ENCODE measurements at places on chromosomes 7 and 10.
A peak's percentile ranks its signal among the peaks of the same experiment; 100 is the strongest.

DNA sequence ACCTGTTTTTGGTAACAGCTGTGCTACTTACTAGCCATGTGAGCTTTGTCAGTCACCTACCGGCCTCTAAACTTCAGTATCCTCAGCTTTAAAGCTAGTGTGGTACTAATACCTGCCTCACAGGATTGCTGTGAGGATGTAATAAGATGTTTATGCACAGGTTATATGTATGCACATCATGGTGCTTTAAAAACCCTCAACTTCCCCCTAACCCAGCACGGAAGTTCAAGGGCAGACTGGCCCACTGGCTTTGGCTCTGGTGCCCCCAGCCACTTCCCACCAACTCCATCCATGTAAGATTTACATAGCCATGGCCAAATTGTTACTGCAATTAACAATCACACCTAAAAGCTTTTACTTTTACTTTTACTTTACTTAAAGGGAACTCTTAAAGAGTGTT lies 676.0 kb upstream of the GALNT17 start:
- no peak for DNase-seq

DNA sequence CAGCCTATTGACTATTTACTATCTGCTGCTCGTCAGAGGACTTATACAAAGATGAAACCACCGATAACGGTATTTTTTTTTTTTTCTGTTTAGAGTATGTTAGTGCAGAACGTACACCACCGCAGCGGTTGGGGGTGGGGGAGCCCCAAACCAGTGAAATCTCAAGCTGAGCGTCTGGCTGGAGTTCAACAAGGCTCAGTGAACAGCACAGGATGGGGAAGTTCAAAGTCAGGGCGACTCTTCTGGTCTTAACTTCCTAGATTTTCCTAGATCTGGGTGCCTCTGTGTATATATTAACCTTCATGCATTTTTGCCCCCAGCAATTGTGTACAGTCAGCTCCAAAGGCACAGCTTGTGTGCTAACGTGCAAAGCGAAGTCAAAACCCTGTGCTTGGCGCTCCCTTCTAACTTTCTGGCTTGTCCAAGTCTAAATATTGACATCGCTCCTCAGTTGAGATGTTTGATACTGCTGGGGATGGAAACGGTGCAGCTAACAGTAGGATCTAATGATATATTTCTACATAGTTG lies 1.1 kb downstream of the RHOBTB1 start:
- DNase-seq = peak; percentile 22

DNA sequence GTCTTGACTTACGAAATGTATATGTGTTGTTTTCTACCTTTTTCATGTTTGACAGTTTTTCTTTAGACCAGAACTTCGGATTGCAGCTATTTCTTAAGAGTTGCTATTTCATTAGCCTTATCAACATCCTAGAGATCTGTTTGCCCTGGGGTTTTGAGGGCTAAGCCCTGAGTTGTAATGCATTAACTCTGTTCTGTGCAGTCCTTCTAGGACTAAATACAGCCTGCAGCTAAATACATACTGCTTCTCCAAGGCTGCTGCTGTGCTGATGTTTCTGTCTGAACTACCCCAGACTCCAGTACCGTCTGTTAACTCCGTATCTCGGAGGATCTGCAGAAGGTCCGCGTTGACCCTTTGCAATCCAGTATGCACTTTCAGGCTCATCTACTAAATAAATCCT lies 26.5 kb downstream of the KIAA1217 start:
- no peak for DNase-seq

DNA sequence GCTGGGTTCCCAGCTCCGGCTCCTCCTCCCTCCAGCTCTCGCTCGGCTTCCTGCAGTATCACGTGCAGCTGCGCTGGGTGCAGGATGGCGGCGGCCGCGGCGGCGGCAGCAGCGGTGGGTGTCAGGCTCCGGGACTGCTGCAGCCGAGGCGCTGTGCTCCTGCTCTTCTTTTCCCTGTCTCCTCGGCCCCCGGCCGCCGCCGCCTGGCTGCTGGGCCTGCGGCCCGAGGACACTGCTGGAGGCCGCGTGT lies at the start of gene CNNM1:
TSS of gene CNNM1 (plus strand) at position 53 of the 250 bp plus-strand sequence. CDS start at position 85, 32 bp downstream.
- DNase-seq = peak; percentile 25

DNA sequence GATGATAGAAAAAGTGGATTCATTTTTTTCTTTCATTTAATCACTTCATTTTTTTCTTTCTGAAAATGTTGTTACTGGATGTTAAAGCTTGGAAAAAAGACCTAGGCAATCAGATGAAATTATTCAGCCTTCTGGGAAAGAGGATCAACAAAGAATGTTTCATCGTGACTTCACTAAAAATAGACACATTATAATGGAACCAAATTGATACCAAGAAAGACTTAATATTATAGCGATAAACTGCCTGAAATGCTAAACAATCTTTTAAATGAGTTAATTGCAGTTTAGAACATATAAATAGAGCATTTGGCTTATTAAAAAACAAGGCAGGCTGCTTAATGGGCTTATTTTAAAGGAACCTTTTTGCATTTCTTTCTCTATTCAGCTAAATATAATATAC lies 25.6 kb upstream of the TMEM229A start:
- no peak for DNase-seq

GRCh38 chr7:5425507-5426225 lies 2.0 kb upstream of the TNRC18 start:
- DNase-seq = no peak

- DNase-seq = no peak
These were observed 29.3 kb upstream of the CCL24 start for GRCh38 chr7:75842836-75843446.

GRCh38 chr10:129090618-129091366 lies 376.2 kb upstream of the MGMT start:
- no peak for DNase-seq

DNA sequence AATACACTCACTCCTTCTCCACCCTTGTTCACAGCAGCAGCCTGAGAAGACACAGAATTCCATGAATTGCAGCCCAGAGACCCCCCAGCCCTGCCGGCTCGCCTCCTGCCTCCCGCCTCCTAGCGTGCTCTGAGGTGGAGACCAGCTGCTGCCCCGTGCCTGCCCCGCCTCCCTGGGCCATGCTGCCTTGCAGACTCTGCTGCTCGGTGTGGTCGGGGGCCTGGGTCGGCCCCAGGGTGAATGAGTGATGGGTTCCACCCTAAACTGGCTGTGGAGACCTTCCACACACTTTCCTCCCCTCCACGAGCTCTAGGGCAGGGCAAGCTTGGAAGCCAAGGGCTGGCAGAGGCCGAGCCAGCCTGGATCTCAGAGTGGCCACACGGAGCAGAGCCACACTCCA lies 479.3 kb downstream of the DNAJB6 start:
- DNase-seq = no peak

GRCh38 chr7:18206331-18206730 lies 178.7 kb upstream of the PRPS1L1 start:
- no peak for DNase-seq

GRCh38 chr10:95835149-95835860 lies 72.5 kb upstream of the CC2D2B start:
- DNase-seq = no peak

DNA sequence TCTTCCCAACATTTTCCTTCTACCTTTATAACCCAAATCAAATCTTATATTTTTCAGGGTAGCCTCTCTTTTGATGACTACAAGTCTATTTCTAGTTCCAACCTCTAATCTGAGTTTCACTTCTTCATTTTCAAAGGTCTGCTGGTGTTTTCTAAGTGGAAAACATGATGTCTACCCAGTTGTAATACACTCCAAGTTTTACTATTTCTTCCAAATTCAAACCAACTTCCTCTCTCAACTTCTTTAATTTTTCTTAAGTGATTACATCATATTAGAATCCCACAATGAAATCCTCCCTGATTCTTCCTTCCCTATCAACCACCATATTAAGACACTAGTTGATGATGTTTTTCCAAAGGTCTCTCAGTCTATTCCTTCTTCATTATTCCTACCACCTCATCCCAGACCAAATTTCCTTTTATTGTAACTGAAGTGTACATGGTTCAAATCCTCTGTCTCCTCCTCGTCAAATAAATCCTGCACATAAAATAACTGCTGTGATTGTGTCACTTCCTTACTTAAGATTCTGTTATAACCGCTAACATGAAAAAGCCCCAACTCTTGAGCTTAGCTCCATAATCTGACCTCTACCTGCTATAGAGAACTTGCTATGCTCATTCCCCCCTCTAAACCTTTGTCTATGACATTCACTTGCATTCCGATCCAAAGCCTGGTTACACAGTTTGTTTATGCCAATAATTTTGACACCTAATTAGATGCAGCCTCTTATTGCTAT lies 12.7 kb downstream of the TAS2R38 start:
- DNase-seq = no peak

- DNase-seq = peak; percentile 84
These were observed 60.1 kb upstream of the SORCS3 start for GRCh38 chr10:104580774-104581675.

DNA sequence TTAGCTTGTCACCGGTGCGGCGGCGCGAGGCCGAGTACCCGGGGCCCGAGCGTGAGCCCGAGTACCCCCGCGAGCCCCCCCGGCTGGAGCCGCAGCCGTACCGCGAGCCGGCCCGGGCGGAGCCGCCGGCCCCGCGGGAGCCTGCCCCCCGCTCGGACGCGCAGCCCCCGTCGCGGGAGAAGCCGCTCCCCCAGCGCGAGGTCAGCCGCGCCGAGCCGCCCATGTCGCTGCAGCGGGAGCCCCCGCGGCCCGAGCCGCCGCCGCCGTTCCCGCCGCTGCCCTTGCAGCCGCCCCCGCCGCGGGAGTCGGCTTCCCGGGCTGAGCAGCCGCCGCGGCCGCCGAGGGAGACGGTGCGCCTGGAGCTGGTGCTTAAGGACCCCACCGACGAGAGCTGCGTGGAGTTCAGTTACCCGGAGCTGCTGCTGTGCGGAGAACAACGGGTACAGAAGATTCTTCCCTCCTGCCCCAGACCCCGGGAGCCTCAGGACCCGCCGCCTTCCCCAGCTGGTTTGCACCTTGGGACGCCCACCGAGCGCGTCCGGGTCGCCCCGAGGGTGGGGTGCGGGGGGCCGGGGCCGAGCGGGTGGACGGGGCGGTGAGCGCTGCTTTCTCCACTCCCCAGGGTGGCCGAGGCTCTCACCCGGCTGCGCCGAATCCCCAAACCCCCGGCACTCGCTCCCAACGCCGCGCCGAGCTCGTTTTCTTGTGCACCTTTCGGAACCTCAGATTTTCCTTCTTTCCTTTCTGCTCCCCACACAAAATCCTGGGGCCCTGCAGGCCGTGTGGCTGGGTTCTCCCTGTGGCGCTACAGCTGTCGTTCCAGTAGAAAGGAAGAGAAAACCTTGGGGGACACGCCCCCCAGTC lies 708 bp downstream of the UBN2 start:
- peak; percentile 53 for DNase-seq

DNA sequence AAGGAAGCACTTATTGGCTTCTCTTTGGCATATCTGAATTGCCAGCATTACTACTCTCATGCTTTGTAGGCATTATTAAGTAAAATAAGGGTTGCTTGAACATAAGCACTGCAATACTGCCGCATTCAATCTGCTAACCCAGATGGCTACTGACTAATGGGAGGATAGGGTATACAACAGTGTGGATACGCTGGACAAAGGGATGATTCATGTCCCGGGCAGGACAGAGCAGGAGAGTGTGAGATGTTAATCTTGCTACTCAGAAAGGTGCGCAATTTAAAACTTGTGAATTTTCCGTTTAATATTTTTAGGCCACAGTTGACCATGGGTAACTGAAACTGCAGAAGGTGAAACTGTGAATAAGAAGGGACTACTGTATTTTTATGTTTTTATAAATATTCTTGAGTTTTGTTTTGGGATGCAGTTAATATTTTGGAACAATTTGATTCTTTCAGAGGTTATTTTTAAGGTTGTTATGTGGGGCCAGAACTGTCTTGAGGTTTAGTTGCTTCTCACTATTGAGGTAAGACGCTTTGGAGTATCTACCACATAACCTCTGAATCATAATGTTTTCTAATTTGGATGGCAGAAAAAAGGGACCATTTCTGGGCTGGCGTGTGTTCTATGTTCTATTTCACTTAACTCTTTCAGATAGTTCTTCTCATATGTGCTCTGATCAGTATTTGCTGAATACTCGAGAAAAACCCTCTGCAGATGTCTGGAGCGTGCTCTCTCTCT lies 75.7 kb upstream of the SYPL1 start:
- no peak for DNase-seq

GRCh38 chr7:28483908-28484605 lies 71.7 kb downstream of the CREB5 start:
- DNase-seq = no peak

GRCh38 chr10:96991313-96991841 lies 159.3 kb downstream of the LCOR start:
- DNase-seq = no peak

GRCh38 chr7:133859231-133859630 lies 267.9 kb upstream of the LRGUK start:
- DNase-seq = no peak

DNA sequence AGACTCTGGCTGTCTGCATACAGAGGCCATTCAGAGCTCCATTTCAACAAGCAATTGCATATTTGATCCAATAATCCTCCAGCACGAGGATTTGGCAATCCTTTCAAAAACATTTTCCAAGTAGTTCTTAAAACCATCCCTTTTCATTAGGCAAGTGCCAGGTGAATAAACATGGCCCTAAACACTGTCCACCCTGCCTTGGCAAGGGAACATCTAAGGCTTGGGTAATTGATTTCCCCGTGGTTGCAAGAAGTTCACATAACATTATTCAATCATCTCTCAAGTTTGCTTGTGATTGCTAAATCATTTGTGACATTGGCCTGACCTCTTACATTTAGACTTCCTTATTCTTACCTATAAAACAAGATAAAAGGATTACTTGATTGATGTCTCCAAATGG lies 175.2 kb downstream of the CTTNBP2 start:
- DNase-seq = no peak

DNA sequence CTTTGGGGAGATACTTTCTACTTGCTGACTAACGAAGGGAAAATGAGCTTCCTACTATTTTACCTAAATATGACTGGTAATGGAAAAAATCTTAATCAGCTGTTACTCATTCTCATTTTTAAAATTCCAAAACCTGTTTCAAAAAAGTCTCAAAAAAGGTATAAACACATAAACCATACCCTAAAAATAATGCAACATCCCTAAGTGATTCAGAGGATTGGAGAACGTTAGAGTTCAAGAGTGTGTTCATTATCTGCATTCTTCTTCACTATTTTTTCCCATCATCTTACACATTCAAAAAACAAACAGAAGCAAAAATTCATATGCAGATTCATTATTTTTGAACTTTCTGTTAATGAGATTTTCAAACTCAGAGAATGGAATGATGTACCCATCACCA lies 150.4 kb upstream of the GNAI1 start:
- no peak for DNase-seq

- no peak for DNase-seq
These were observed 17.7 kb upstream of the TTYH3 start for GRCh38 chr7:2613931-2614600.

DNA sequence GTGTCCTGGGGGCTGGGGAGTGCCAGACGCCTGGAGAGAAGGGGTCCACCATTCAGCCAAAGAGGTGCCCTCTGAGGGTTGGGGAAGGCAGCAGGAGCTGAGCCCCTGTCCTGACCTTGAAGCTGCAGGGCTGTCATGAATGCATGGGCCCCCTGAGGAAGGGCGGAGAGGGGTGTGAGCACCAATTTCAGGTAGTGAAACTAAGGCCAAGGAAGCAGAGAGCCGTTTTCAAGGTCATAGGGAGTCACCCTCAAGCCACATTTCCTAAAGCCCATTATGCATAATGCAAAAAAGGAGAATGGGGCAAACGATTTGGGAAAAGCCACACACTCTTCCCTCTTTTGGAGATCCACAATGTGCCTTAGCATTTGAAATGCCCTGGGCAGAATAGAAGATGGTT lies 37.2 kb downstream of the FIGNL1 start:
- DNase-seq = no peak
